CD4-positive, alpha-beta memory T cell (primary cell): ENCODE measurements at places on chromosomes 2 and 18.

DNA sequence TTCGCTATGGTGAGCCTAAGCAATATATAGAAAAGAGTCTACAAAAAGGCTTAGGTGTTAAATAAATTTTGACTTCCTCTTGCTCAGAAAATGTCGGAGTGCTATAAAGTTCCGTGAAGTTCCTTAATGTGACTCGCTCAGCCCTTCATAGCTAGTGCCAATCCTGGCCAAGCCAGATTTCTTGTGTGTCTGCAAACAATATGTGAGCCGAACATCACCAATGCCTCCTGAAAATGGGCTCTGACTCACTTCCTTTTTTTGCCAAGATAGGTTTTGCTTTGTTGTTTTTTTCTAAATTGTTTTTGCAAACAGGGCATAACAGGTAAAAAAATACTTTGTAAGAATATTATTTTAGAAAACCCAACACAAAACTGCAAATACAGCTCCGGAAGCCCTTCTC, 26.1 kb downstream of the CDC42EP3 start:
- peak; percentile 29 for DNase-seq

GRCh38 chr2:71850306-71850801, 297.3 kb downstream of the CYP26B1 start:
- DNase-seq = no peak

GRCh38 chr18:51323961-51324360, 126.5 kb upstream of the MEX3C start:
- no peak for DNase-seq

DNA sequence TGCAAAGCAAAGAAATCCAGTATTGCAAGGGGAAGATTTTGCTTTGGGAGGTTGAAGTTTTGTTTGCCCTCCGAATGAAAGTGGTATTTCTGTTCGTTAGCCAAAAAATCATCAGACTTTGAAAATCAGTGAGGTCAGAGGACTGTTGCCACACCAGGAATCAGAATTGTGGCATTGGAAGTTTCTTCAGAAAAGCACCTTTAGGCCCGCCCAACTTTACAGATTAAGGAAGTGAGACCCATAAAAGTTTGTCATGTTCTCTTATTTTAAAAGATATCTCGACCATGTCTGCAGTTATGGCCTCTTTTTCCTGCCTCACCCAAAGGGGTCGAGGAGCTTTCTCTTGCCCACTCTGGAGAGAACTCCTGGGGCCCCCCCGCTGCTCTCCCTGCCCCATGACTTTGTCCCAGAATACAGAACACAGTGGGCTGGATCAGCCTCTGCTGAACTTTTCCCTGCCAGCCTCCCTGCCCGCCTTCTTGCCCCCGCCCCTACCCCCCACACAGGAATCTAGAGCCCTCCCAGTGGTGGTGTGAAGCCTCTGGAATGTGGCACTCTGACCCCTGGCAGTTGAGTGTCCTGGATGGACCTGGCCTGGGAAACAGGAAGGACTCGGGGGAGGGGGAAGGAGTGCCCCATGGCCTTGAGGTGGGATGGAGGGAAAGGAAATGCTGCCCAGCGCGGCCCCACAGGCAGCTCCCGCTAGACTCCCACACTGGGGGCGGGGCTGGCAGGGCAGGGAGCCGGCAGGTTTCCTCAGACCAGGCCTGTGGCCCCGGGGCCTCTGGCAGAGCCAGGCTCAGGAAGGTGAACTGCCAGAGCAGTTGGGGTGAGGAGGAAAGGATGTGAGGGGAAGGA, 25.3 kb downstream of the CRIM1 start:
- DNase-seq = no peak

- DNase-seq = no peak
Measured at GRCh38 chr18:48138660-48139430, 208.4 kb upstream of the SMAD2 start.

DNA sequence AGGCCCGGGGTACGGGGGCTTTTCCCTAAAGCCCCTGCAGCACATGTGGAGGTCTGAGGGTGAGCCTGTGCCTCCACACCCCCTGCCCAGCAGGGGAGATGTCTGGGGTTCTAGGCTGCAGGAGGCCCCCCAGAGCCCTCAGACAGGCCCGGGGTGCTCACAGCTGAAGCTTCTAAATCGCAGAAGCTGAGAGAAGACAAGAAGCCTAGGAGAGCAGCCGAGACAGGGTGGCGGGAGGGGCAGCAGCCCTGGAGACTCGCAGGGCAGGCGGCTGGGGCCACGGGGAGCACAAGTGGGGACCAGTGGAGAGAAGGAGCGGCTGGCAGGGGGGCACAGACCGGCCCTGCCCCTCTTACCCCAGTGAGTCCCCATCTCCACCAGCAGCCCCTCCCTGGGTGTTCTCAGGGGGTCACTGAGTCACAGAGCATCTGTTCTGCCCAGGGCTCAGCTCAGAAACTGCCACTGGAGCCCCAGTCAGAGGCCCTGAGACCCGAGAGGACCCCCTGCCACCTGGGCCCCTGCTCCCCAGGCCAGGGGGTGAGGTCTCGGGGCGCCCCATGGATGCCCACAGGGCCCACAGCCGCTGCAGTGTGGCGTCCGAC, 26.1 kb downstream of the GPC1 start:
- DNase-seq = no peak

DNA sequence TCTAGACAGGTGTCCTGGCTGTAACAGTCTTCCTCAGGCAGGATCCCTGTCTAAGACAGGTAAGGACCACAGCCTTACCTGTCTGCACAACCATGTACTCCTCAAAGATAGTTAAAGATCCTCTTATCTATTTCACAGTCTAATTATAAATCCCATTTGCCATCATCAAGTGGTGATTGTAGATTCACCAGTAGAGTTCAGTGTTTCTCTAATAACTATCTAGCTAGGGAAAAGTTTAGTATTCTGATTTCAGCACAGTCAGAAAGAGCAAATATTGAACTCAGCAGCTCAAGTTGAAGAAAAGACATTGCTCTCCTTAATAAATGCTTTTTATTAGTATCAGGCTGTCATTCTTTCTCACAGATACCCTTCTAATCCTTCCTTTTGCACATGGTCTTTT, 1305.5 kb upstream of the NXPH2 start:
- no peak for DNase-seq

DNA sequence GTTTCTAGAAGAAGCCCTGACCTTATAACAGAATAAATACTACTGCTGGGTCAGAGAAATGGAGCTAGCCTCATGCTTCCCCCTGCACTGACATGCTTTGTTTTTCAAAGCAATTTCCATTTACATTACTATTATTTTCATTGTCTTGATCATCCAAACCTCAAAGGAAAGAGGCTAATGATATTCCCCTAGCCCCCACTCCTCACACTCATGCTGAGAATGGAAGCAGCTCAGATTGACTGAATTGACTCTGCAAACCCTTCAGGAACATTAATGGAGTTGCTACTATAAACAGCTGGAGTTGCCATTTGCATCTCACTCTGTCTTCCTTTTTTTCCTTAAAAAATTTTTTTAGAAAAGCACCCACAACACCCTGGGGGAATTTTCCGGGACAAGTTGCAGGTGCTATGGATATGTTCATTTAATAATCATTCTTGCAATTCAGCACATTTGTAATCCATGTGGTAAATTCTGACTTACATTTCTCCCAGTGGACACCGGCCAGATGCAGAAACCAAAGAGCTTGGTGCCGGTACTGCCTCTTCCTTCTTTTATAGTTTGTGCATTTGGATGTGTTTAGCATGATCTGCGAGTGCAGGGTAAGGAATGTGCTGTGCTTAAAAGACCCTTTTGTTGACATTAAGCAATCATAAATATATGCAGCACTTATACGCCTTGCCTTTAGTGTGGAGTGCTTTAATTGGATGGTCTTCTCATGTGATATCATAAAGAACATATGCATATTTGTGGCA, 103.3 kb upstream of the OSR1 start:
- no peak for DNase-seq

DNA sequence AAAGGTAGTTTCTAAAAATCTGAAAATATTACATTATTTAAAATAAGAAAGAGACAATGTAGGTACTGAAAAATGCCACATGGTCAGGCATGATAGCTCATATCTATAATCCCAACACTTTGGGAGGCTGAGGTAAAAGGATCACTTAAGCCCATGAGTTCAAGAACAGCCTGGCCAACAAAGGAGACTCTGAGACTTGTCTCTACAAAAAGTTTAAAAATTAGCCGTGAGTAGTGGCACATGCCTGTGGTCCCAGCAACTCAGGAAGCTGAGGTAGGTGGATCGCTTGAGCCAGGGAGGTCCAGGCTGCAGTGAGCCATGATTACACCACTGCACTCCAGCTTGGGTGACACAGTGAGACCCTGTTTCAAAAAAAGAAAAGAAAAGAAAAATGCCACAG, 21.8 kb downstream of the ATAD2B start:
- no peak for DNase-seq

DNA sequence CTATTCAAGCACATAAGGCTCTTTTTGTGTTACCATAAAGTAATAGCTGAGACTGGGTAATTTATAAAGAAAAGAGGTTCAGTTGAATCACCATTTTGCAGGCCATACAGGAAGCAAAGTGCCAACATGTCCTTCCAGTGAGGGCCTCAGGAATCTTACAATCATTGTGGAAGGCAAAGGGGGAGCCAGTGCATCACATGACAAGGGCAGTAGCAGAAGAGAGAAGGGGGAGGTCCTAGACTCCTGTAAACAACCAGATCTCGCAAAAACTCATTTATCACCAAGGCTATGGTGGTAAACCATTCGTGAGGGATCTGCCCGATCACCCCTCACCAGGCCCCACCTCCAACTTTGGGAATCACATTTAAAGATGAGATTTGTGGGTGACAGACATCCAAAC, 16.7 kb downstream of the DSG4 start:
- DNase-seq = no peak

DNA sequence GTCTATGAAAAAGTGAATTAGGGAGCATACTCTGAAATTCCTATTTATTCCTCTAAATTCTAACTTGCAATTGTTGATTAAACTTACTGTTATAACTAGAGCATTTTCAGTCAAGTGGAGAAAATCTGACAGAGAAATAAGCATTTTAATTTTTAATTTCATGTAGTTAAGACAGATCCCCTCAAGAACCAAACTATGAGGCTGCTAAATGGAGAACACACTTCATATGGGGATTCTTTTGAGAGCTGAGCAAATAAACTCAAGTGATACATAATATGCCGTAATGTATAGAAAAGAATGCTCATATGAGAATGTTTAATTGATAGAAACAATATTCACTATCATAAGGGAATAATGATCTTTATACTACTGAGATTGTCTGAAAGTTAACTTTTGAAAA, 340.8 kb downstream of the ERBB4 start:
- no peak for DNase-seq

- DNase-seq = no peak
Measured at GRCh38 chr18:4172196-4173100, 282.7 kb downstream of the DLGAP1 start.

DNA sequence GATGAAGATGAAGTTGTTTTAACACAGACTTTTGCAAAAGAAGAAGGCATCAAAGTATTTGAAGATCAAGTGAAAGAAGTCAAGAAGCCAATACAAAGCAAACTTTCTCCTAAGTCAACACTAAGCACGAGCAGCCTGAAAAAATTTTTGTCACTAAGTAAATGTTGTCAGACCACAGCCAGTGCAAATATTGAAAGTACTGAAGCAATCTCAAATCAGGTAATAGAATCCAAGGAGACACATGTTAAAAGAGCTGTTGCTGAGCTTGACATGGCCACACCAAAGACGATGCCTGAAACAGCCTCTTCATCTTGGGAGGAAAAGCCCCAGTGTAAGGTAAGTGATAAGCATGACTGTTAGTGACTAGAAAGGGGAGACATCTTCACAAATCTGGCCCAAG, 75.1 kb downstream of the FSIP2 start:
- DNase-seq = no peak

GRCh38 chr2:58515827-58516573, 274.9 kb upstream of the FANCL start:
- DNase-seq = no peak

DNA sequence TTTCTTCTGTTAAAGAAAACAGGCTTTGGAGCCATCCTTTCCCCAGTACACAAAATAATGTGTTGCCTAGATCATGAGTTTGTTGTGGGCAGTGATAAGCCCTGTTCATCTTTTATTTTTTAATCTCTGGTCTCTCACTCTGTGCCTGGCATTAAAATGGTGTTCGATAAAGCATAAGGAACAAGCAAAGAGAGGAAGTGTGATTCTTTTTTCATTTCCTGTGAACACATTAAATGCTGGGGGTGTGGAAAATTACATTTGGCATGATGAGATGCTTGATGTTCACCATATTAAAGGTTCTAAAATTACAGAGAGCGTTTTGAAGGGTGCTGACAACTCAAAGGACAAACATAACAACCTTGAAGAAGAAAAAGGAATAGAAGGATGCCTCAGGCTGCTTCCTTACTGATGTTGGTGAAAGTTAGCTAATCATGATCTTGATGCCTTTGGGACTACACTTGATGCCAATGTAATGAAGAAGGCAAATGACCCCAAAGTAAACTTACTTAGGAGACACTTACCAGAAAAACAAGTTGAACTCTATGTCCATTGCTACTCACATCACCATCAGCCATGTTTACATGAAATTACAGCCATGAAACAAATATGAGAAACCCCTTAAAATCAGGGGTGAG, 33.0 kb downstream of the TMEFF2 start:
- DNase-seq = no peak

DNA sequence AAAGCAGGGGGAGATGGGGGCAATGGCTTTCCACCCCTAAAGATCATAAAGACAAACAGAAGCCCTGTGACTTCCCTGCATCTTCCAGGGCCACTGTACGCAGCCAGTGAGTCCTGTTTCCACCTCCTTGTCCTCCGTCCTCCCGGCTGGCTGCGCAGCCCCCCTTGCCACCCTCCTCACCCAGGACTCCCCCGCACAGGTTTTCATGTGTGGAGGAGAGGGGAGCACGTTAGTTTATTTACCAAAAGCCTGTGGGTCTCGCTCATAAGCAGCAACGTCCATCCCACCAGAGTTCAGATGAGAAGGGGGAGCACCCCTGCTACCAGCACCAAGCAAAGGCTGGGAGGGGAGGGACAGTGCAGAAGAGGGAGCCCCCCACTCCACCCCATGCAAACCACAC, 11.7 kb downstream of the CYP26B1 start:
- DNase-seq = no peak

DNA sequence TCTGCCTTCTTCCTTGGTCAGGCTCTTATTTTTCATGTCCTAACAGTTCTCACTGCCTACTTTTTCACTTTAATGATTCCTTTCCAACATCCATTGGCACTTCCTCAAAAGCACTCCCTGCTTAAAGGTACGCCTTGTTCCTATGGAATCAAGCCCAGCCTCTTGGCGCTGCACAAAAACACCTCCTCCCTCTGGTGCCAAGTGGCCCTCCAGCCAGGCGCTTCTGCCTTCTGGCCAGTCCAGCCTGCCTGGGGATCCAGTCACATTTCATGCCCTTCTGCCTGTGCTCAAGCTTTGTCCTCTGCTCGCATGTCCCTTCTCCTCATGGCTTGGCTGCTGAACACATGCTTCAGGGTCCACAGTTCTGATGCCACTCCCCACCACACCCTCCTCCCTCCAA, 6.3 kb downstream of the TPRKB start:
- no peak for DNase-seq

- DNase-seq = no peak
Measured at GRCh38 chr2:230158468-230158867, 61.3 kb downstream of the SP110 start.
